Fibroblast of upper back skin (primary cell): ENCODE measurements at places on chromosomes 1 and 21.
A peak's percentile ranks its signal among the peaks of the same experiment; 100 is the strongest.

GRCh38 chr1:11943619-11944018 is 9.1 kb downstream of the PLOD1 start:
- DNase-seq = no peak

GRCh38 chr1:220746851-220747250 is 1.3 kb upstream of the MTARC2 start:
- no peak for DNase-seq

DNA sequence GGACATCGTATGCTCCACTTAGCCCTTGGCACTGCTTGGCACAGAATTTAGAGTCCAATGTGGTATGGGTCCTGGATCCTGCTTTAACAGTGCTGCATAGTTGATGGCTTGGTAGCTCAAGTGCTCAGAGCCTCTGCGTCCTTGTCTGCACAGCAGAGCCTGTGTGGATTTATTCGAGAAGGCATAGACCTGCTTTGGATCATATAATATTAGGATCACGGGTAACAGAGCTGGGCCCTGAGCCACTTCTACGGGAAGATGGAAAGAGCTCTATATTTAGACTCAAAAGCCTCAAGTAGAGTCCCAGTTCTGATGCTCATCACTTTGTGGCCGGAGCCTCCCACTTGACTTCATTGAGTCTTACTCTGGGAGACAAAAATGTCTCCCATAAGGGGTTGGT is 164.4 kb upstream of the EDN2 start:
- no peak for DNase-seq

- DNase-seq = peak; percentile 61
These were observed 45.7 kb downstream of the WNT9A start for GRCh38 chr1:227901906-227902640.

GRCh38 chr1:232709386-232709785 is 79.5 kb upstream of the SIPA1L2 start:
- peak; percentile 25 for DNase-seq

DNA sequence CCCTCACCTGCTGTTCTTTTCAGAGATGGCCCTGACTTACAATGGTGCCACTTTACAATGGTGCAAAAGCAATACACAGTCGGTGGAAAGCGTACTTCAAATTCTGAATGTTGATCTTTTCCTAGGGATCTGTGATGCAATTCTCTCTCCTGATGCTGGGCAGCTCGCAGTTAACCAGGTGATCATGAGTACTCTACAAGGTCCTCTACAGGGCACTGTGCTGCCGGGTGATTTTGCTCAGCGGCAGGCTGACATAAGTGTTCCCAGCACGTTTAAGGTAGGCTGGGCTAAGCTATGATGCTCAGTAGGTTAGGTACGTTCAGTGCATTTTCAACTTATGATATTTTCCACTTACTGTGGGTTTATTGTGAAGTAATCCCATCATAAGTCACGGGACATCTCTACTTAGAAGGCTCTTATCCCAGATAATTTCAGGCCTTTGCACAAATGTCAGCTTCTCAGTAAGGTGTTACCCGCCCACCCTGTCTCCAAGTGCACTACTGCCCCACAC is 126.5 kb downstream of the KCNN3 start:
- DNase-seq = no peak

GRCh38 chr1:246111570-246111969 is 395.5 kb downstream of the SMYD3 start:
- no peak for DNase-seq

- peak; percentile 26 for DNase-seq
These were observed 29.3 kb upstream of the PCP4 start for GRCh38 chr21:39837861-39838359.

DNA sequence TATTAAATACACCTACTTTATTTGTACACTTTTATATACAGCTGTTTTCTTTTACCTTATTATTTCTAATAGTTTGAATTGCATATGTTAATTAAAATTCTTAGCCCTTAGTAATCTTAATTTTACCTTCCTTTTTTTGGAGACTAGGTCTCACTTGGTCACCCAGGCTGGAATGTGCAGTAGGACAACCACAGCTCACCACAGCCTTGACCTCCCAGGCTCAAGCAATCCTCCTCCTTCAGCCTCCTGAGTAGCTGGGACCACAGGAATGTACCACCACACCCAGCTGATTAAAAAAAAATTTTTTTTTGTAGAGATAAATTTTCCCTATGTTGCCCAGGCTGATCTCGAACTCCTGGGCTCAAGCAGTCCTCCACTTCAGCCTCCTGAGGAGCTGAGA is 15.0 kb upstream of the SDC3 start:
- peak; percentile 52 for DNase-seq

DNA sequence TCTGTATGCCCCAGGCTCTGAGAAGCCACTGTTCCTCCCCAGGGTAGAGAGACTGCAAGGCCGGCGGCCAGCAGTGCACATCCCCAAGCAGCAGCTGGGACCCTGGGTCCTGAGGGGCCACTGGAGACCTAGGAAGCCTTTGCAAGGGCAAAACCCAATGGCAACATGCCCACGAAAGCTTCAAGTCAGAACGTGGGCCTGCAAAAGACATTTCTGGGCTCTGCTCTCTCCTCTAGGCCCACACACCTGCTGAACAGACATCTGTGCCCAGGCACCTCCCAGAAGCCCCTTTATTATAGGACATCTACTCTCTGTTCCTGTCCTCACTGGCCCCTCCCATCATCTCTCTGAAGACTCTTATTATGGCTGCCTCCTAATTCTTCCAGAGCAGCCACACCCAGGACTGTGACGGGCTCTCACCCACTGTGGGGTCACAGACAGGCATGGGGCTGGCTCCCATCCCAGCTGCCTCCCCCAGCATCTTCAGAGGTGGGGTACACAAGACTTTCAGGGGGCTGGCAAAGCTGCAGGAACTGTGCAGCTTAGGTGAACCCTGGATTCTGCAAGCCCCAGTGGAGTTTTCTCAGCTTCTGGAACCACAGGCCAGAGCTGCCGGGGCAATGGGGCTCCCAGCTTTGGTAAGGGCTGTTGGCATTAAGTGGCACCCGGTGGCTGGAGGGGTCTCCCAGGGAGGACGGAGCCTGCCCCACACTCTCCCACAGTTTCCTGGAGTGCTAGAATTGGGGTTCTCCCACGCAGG is 12.6 kb downstream of the TRIM11 start:
- DNase-seq = no peak

DNA sequence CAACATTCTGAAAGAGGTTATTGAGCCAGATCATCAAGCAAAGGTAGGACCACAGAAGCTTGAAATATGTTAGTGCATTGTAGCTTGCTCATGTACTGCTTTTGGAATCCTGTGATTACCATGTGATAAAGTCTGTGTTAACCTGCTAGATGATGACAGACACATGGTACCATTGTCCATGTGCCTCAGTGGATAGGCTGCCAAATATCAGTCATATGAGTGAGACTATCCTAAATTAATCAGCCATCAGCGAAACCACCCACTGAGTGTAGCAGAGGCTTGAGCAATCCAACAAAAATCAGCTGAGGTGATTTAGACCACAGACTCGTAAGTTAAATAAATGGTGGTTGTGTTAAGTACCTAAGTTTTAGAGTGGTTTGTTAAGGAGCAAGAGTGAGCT is 32.7 kb upstream of the CRB1 start:
- no peak for DNase-seq

- DNase-seq = no peak
These were observed 14.1 kb downstream of the KRTCAP2 start for GRCh38 chr1:155158991-155159390.

GRCh38 chr21:22710721-22711120 is 1712.5 kb downstream of the NCAM2 start:
- DNase-seq = no peak

- peak; percentile 80 for DNase-seq
These were observed 199.8 kb downstream of the CRB1 start for GRCh38 chr1:197467881-197468280.

- peak; percentile 47 for DNase-seq
These were observed 39.3 kb downstream of the HMGB4 start for GRCh38 chr1:33903210-33903589.

- DNase-seq = no peak
These were observed 163.0 kb downstream of the SYT2 start for GRCh38 chr1:202547215-202547614.

GRCh38 chr1:58035523-58035922 is 511.0 kb downstream of the OMA1 start:
- DNase-seq = peak; percentile 37
